ENCODE measurements at places on chromosomes 5 and 9. TPM values are rescaled to one million over a fixed set of nuclear protein-coding genes. Genes with fewer than 3 reads are reported as not detected.

The ZNF454 gene
- total RNA-seq = not detected

The ANKRD18B gene
- 2.2 TPM for total RNA-seq

GRCh38 chr9:32918628-32919027 lies 82.8 kb downstream of the APTX start:
- H3K27ac ChIP-seq = no peak overlapping the region
- peaks cover 3% of the 10 kb centered on the region for H3K27me3 ChIP-seq
- DNase-seq = no peak

The PCDHB9 gene
- not detected for total RNA-seq

The ARAP3 gene
- 3.2 TPM for total RNA-seq

The SHOC1 gene
- not detected for total RNA-seq

The GOLPH3 gene
- 54.2 TPM for total RNA-seq

The TSLP gene
- 0.85 TPM for total RNA-seq

GRCh38 chr9:85917756-85918155 lies 23.2 kb upstream of the NAA35 start:
- no peak overlapping the region for H3K4me3 ChIP-seq
- DNase-seq = no peak
- H3K36me3 ChIP-seq = no peaks in the 10 kb centered on the region
- peaks cover 14% of the 10 kb centered on the region for H3K4me1 ChIP-seq
- no peaks in the 10 kb centered on the region for H3K27me3 ChIP-seq

DNA sequence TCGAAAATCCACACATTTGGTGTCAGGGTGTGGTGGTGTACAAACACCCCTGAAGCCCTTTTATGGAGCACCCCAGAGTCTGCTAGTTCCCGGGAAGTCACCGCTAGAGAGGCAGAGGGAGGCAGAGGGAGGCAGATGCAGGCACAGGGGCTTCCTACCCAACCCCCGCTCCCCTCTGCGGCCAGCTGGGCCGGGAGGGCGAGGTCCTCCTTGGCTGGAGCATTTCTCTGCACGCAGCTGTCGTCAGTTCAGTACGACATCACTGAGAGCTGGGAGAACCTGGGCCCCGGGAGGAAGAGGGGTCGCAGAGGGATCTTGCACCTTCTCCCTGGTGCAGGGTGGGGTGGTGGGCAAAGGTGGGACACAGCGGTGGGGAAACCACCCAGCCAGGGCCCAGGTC lies 15.8 kb upstream of the UBAC1 start:
- H3K27me3 ChIP-seq = no peaks in the 10 kb centered on the region
- H3K36me3 ChIP-seq = no peaks in the 10 kb centered on the region
- DNase-seq = no peak
- peaks cover 11% of the 10 kb centered on the region for H3K4me1 ChIP-seq

GRCh38 chr5:149036168-149036567 lies 26.7 kb downstream of the SH3TC2 start:
- peak; percentile 42 for DNase-seq
- H3K4me3 ChIP-seq = no peak overlapping the region
- peaks cover 18% of the 10 kb centered on the region for H3K4me1 ChIP-seq
- no peak overlapping the region for H3K27ac ChIP-seq
- peaks cover 2% of the 10 kb centered on the region for H3K27me3 ChIP-seq

The SPATA31C1 gene
- total RNA-seq = not detected

DNA sequence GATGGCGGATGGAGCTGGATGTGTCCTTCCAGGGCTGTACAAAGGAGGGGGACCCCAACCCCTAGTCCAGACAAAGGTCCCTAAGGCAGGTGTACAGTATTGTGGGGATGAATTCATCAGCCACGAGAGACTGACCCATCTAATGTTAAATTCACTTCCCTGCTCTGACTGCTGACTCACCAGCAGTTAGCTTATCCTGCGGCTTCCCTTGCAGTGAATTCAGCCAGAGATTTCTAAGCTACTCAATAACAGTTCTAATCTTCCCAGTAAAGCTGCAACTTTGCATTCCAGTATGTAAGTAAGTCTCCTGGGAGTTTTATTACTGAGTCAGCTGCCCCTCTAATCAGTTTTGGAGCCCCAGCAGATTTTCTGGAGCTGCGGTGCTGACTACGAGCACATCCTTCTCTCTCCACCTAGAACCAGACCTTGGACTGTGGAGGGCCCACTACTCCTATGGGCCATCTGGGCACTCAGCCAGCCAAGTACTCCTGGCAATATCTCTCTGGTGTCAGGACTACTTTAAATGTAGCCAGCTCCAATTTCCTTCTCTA lies 16.1 kb downstream of the B4GALT1 start:
- no peak overlapping the region for H3K4me3 ChIP-seq
- no peak overlapping the region for H3K27ac ChIP-seq
- peaks cover 78% of the 10 kb centered on the region for H3K4me1 ChIP-seq
- H3K27me3 ChIP-seq = no peaks in the 10 kb centered on the region

The PTGDS gene
- total RNA-seq = not detected

GRCh38 chr5:155052532-155052931 lies 39.0 kb downstream of the KIF4B start:
- no peaks in the 10 kb centered on the region for H3K4me1 ChIP-seq
- no peaks in the 10 kb centered on the region for H3K36me3 ChIP-seq
- DNase-seq = no peak
- H3K4me3 ChIP-seq = no peak overlapping the region
- H3K27ac ChIP-seq = no peak overlapping the region
- peaks cover 1% of the 10 kb centered on the region for H3K27me3 ChIP-seq

DNA sequence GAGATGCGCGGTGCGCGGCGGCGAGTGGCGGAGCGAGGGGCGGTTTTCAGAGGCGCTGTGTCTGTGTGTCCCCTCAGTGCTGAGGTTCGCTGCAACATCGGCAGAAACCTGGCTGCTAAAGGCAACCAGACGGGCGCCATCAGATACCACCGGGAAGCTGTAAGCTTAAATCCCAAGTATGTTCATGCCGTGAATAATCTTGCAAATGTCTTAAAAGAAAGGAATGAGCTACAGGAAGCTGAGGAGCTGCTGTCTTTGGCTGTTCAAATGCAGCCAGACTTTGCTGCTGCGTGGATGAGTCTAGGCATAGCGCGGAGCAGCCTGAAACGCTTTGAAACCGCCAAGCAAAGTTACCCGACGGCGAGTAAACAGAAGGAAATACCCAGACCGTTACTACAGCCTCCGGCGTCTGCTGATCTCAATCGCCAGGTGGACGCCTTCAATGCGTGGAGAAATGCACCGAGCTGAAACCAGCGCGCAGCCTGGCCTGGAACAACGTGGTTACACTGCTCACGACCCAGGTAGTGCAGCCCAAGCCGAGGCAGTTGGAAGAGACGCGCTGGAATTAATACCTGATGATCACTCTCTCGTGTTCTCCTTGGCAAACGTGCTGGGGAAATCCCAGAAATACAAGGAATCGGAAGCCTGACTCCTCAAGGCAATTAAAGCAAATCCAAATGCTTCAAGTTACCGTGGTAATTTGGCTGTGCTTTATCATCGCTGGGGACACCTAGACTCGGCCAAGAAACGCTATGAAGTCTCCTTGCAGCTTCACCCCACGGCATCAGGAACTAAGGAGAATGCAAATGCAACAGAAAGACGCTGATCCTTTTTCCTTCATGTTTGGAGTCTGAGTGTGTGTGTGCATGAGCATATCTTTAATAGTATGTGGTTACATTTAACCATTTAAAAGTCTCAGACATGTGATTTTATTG lies 15.9 kb downstream of the OR2V1 start:
- no peak overlapping the region for H3K27ac ChIP-seq
- H3K4me3 ChIP-seq = no peak overlapping the region
- peaks cover 67% of the 10 kb centered on the region for H3K27me3 ChIP-seq
- H3K4me1 ChIP-seq = peaks cover 5% of the 10 kb centered on the region

- no peak overlapping the region for H3K4me3 ChIP-seq
- H3K27me3 ChIP-seq = peaks cover 3% of the 10 kb centered on the region
- no peaks in the 10 kb centered on the region for H3K4me1 ChIP-seq
- no peak for DNase-seq
Measured at GRCh38 chr9:99622679-99623078, 199.0 kb upstream of the NR4A3 start.

DNA sequence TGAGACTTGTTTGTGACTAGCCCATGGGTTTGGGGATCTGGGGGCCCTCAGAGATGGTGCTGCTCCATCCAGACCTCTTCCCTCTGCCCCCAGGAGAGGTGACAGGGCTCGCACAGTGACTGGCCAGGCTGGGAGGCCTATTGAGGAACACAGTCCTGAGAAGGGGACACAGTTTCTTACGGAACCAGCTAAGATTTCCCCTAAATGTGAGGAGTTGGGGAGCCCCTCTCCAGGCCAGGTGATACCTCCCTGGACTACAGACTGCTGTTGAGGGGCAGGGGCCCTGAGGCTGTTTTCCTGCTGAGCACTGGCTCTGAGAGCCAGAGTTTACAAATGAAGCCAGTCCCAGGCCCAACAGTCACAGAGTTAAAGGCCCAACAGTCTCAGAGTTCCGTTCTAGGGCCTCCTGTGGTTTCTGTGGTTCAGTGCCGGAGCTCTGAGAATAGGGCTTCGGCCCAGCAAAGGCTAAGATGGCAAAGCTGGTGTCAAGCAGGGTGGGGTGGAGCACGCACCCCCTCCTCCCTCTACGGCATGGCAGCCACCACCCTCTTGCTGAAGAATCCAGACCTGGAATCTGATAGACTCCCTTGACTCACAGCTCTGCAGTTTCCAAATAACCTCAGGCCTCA lies 1.1 kb upstream of the SEMA4D start:
- peak overlapping the region; percentile 77 for H3K4me3 ChIP-seq
- H3K27me3 ChIP-seq = no peaks in the 10 kb centered on the region
- DNase-seq = peak; percentile 60
- peaks cover 72% of the 10 kb centered on the region for H3K4me1 ChIP-seq
- peaks cover 18% of the 10 kb centered on the region for H3K36me3 ChIP-seq
- peak overlapping the region; percentile 90 for H3K27ac ChIP-seq

The GRM6 gene
- not detected for total RNA-seq

GRCh38 chr9:123946101-123946821 lies 16.3 kb upstream of the DENND1A start:
- H3K4me1 ChIP-seq = no peaks in the 10 kb centered on the region
- no peak overlapping the region for H3K4me3 ChIP-seq
- H3K27ac ChIP-seq = no peak overlapping the region
- H3K27me3 ChIP-seq = no peaks in the 10 kb centered on the region
- DNase-seq = no peak
- H3K36me3 ChIP-seq = no peaks in the 10 kb centered on the region

GRCh38 chr5:170809551-170809950 lies 26.0 kb downstream of the GABRP start:
- no peaks in the 10 kb centered on the region for H3K36me3 ChIP-seq
- H3K27me3 ChIP-seq = peaks cover 17% of the 10 kb centered on the region
- no peak overlapping the region for H3K27ac ChIP-seq
- DNase-seq = no peak
- no peak overlapping the region for H3K4me3 ChIP-seq

DNA sequence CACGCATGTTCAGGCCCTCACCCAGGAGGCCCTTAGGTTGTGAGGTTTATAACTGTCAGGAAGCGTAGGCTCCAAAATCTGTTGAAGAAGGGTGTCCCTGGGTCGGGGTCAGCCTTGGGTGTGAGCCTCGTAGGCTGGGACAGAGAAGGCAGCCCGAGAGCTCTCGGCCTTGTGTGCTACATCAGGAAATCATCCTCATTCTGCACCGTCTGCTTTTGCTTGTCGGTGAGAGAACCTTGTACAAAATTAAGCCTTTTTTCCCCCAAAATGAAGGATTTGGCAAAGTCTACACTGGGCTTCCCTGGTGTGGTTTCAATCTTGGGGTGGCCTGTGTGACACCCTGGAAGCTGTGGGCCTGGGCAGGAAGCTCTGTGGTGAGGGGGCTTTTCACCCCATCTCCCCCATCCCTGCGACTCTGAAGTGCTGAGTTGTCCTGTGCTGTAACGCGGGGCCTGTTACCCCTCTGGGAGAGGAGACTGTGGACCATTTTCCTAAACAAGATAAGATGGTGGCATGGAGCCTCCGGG lies 55.3 kb downstream of the AHRR start:
- DNase-seq = peak; percentile 9
- H3K4me3 ChIP-seq = no peak overlapping the region
- H3K36me3 ChIP-seq = peaks cover 12% of the 10 kb centered on the region

DNA sequence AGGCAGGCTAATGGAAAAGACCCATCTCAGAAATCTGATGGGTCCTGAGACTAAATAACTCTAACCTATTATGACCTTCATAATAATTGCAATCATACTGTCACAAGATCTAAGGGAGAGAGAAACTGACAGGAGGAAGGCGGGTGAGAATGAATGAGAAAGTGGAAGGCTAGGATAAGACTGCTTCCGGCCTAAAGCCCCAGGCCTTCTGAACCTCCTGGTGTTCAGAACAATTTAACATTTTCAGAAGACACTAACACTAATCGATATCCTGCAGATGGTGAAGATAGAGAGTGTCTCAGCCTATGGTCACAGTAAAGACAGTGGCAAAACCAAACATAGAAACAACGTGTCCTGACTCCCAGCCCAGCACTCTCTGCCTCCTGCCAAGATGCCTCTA lies 1.2 kb downstream of the RPS14 start:
- peak overlapping the region; percentile 95 for H3K4me3 ChIP-seq
- H3K27ac ChIP-seq = peak overlapping the region; percentile 99
- H3K36me3 ChIP-seq = peaks cover 59% of the 10 kb centered on the region
- H3K4me1 ChIP-seq = peaks cover 35% of the 10 kb centered on the region

GRCh38 chr5:32621256-32621655 lies 35.9 kb downstream of the SUB1 start:
- no peak overlapping the region for H3K4me3 ChIP-seq
- H3K36me3 ChIP-seq = no peaks in the 10 kb centered on the region
- DNase-seq = no peak

DNA sequence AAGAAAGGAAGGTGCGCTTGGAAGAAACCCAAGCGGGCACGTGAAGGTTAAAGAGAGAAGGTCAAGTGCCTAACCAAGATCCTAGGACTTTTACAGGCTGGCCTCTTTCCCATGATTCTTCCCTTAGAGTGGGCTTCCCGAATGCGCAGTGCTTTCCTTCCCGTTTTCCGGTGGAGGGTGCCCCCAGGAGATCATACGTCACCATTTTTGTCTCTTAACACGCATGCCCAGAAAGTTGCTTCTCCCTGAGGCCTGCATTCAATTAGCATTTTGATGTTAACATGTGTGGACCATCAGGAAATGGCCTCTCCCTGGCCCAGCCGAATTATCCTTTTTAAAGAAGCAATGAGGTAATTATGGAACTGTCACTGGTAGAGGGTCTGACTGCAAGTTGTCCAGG lies 1.9 kb upstream of the RUSC2 start:
- peaks cover 31% of the 10 kb centered on the region for H3K4me1 ChIP-seq
- H3K4me3 ChIP-seq = no peak overlapping the region
- no peaks in the 10 kb centered on the region for H3K36me3 ChIP-seq

The LECT2 gene
- total RNA-seq = not detected

GRCh38 chr5:111043712-111044506 lies 27.6 kb upstream of the TSLP start:
- H3K4me1 ChIP-seq = no peaks in the 10 kb centered on the region
- H3K4me3 ChIP-seq = no peak overlapping the region
- H3K27me3 ChIP-seq = peaks cover 5% of the 10 kb centered on the region
- H3K27ac ChIP-seq = no peak overlapping the region

GRCh38 chr5:125154301-125155110 lies 408.1 kb upstream of the ZNF608 start:
- DNase-seq = no peak
- no peak overlapping the region for H3K4me3 ChIP-seq
- no peak overlapping the region for H3K27ac ChIP-seq
- peaks cover 1% of the 10 kb centered on the region for H3K27me3 ChIP-seq
- H3K36me3 ChIP-seq = no peaks in the 10 kb centered on the region

The SCGB3A2 gene
- not detected for total RNA-seq

The CTSV gene
- 0.71 TPM for total RNA-seq
